Mesothelial cell of epicardium (in vitro differentiated cells): ENCODE measurements at places on chromosomes 6 and 20. TPM values are rescaled to one million over a fixed set of nuclear protein-coding genes. Genes with fewer than 3 reads are reported as not detected.

DNA sequence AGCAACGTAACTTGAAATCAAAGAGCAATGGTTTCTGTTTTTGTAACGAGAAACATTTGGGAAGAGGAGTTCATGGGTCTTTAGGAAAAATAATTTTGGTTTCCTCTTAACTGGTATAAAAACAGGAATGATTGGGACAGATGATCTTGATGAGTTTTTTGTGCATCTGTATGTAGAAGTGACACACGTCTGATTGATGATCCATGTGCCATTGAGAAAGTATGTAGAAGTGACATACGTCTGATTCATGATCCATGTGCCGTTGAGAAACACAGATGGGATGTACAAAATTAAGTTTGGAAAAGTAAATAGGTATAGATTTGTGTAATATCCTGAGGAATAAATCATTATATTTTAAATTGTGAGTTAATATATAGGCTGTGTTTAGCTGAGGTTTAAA is 2.1 kb downstream of the KIAA1586 start:
- no peak for DNase-seq
- peak overlapping the region; percentile 55 for H3K4me3 ChIP-seq
- H3K27ac ChIP-seq = peak overlapping the region; percentile 84
- H3K4me1 ChIP-seq = peaks cover 24% of the 10 kb centered on the region
- H3K36me3 ChIP-seq = peaks cover 28% of the 10 kb centered on the region

GRCh38 chr6:85344996-85345395 is 104.9 kb upstream of the NT5E start:
- no peak overlapping the region for H3K4me3 ChIP-seq
- no peak for DNase-seq
- H3K4me1 ChIP-seq = peaks cover 5% of the 10 kb centered on the region

GRCh38 chr6:39524007-39524406 is 201.2 kb downstream of the KIF6 start:
- no peaks in the 10 kb centered on the region for H3K36me3 ChIP-seq
- no peak overlapping the region for H3K4me3 ChIP-seq
- peaks cover 7% of the 10 kb centered on the region for H3K27me3 ChIP-seq
- no peak for DNase-seq

DNA sequence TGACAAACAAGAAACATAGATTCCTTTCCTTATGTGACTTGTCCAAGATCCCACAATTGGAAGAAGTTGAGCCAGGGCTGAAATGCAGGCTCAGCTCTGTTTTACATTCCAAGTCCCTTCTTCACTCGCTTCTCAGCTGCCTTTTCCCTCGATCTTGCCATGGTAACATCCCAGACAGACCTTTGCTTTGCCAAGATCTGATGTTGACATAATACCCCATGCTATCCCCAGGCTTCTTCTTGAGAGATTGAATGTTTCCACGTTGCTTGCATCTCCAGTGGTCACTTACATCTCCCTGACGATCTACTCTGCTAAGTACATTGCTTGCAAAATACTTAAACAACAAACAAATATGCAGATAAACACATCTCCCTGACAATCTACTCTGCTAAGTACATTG is 63.5 kb downstream of the TBXT start:
- H3K4me1 ChIP-seq = peaks cover 1% of the 10 kb centered on the region
- H3K4me3 ChIP-seq = no peak overlapping the region
- DNase-seq = no peak
- H3K27me3 ChIP-seq = peaks cover 67% of the 10 kb centered on the region

- H3K4me1 ChIP-seq = peaks cover 12% of the 10 kb centered on the region
- DNase-seq = no peak
- H3K4me3 ChIP-seq = peak overlapping the region; percentile 31
Observed at GRCh38 chr6:28824793-28825731, 98.7 kb downstream of the TRIM27 start.

- H3K27ac ChIP-seq = no peak overlapping the region
- no peak overlapping the region for H3K4me3 ChIP-seq
- H3K4me1 ChIP-seq = no peaks in the 10 kb centered on the region
- H3K27me3 ChIP-seq = no peaks in the 10 kb centered on the region
- no peak for DNase-seq
- H3K36me3 ChIP-seq = no peaks in the 10 kb centered on the region
Observed at GRCh38 chr6:35980991-35981645, 43.3 kb downstream of the SLC26A8 start.

- H3K4me1 ChIP-seq = peaks cover 26% of the 10 kb centered on the region
Observed at GRCh38 chr6:119303164-119303887, 46.2 kb downstream of the MAN1A1 start.

The GRM1 gene
- 0.11 to 0.16 TPM in 2 of 3 replicates, not detected in the other for total RNA-seq

GRCh38 chr6:582370-582769 is 74.5 kb downstream of the HUS1B start:
- peak overlapping the region; percentile 60 for H3K4me3 ChIP-seq
- peaks cover 20% of the 10 kb centered on the region for H3K4me1 ChIP-seq
- DNase-seq = no peak

- peaks cover 45% of the 10 kb centered on the region for H3K27me3 ChIP-seq
- H3K4me1 ChIP-seq = peaks cover 14% of the 10 kb centered on the region
- no peak overlapping the region for H3K27ac ChIP-seq
- no peak overlapping the region for H3K4me3 ChIP-seq
- H3K36me3 ChIP-seq = no peaks in the 10 kb centered on the region
- DNase-seq = no peak
Observed at GRCh38 chr6:150195996-150196417, 53.2 kb downstream of the PPP1R14C start.

The ROS1 gene
- not detected in 3 replicates for total RNA-seq

GRCh38 chr6:108968325-108969316 is 120.4 kb downstream of the ARMC2 start:
- no peaks in the 10 kb centered on the region for H3K27me3 ChIP-seq
- H3K4me1 ChIP-seq = peaks cover 14% of the 10 kb centered on the region
- no peak overlapping the region for H3K27ac ChIP-seq
- DNase-seq = no peak

DNA sequence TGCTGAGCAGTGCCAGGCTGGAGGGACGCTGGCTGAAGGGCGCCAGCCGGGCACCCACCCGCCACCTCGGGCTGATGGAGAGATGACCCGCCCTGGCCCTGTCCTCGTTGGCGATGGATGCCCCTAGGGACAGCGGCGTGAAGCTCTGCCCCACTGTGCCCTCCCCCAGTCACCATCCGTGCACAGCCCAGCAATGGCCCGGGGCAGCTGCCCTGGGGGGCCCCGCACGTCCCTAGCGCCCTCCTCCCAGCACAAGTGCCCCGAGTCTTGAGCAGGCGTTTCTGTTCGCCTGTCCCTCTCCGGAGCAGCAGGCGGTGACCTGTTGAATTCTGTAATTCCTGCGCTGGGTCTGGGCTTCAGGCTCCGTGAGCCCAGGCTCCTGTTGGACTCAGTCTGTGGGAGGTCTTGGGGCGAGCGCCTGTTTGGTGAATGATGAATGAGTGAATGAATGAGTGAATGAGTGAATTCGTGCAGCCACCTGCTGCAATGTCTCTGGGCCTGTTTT is 36.8 kb upstream of the CHRNA4 start:
- peaks cover 8% of the 10 kb centered on the region for H3K4me1 ChIP-seq
- no peak for DNase-seq
- H3K4me3 ChIP-seq = no peak overlapping the region
- no peak overlapping the region for H3K27ac ChIP-seq
- no peaks in the 10 kb centered on the region for H3K36me3 ChIP-seq
- peaks cover 63% of the 10 kb centered on the region for H3K27me3 ChIP-seq

DNA sequence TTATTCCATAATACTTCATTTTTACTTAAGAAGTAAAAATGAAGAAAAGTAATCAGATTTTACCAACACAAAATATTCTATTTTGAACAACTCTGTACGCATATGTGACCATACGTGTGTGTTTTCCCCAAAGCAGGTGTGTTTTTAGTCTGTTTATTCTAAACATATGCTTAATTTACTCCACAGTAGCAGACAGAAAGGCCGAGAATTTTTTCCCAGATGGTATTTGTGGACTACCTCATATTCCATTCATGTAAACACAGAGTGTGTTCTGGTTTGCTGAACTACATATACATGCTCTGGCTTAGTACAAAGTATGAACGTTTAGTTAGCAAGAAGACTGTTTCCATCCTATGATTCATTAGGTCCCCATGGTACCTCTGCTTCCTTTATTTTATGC is 233.3 kb upstream of the RUNX2 start:
- no peak overlapping the region for H3K4me3 ChIP-seq
- no peaks in the 10 kb centered on the region for H3K4me1 ChIP-seq
- H3K27ac ChIP-seq = no peak overlapping the region
- peaks cover 7% of the 10 kb centered on the region for H3K36me3 ChIP-seq

The GGT7 gene
- total RNA-seq = 33.7 to 38.4 TPM (median 35.9 TPM) in 3 replicates

- H3K36me3 ChIP-seq = peaks cover 2% of the 10 kb centered on the region
- H3K27ac ChIP-seq = no peak overlapping the region
- H3K4me1 ChIP-seq = peaks cover 15% of the 10 kb centered on the region
- H3K4me3 ChIP-seq = no peak overlapping the region
- no peak for DNase-seq
Observed at GRCh38 chr6:38272222-38272621, 367.5 kb downstream of the BTBD9 start.

DNA sequence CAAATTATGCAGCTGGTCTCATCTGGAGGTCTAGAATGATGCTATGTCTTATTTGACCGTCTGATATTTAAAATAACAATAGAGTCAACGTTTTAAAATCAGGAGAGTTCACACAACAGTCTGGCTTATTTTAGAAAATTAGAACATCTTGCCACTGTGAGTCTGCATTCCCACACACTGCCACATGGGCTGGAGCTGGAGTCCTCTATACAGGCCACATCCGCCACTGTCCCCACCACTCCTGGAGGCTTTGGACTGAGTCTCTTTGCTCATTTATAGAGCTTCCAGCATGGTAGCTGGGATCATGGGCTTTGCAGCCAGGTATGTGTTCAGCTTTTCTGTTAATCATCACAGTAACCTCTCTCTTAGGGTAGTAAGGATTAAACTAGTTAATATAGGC is 68.8 kb upstream of the ZNFX1 start:
- DNase-seq = no peak
- H3K36me3 ChIP-seq = no peaks in the 10 kb centered on the region
- H3K4me1 ChIP-seq = peaks cover 15% of the 10 kb centered on the region
- no peak overlapping the region for H3K4me3 ChIP-seq

DNA sequence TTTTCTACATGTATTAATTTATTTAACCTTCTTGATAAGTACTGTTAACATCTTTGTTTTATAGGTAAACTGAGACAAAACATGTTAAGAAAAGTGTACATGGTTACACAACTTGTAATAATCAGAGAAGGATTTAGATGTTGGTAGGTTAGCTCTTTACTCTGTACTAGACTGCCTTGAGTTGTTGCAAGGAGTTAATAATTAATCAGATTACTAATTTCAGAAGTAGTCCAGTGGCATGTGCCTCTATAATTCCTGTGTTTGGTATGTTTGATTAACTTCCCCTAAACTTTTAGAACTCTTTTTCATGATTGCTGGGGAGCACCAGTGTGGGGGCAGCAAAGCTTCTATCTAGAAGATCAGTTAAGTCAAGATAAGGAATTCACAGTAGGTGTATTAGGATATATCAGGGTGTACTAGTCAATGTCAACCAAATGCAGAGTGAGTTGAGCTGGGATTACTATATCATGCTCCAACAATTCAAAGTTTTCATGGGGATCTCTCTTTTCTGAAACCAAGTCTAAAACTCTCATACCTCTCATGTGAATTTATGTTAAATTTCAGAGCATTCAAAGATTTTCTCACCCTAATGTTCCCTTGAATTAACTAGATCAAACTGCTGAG is 129.7 kb upstream of the AHI1 start:
- H3K36me3 ChIP-seq = no peaks in the 10 kb centered on the region
- DNase-seq = no peak
- no peak overlapping the region for H3K4me3 ChIP-seq
- peaks cover 14% of the 10 kb centered on the region for H3K4me1 ChIP-seq
- no peak overlapping the region for H3K27ac ChIP-seq

The GPSM3 gene
- 7.6 to 10.1 TPM (median 8.6 TPM) in 3 replicates for total RNA-seq

The RAMACL gene
- 0.69 to 1.00 TPM (median 0.79 TPM) in 3 replicates for total RNA-seq

DNA sequence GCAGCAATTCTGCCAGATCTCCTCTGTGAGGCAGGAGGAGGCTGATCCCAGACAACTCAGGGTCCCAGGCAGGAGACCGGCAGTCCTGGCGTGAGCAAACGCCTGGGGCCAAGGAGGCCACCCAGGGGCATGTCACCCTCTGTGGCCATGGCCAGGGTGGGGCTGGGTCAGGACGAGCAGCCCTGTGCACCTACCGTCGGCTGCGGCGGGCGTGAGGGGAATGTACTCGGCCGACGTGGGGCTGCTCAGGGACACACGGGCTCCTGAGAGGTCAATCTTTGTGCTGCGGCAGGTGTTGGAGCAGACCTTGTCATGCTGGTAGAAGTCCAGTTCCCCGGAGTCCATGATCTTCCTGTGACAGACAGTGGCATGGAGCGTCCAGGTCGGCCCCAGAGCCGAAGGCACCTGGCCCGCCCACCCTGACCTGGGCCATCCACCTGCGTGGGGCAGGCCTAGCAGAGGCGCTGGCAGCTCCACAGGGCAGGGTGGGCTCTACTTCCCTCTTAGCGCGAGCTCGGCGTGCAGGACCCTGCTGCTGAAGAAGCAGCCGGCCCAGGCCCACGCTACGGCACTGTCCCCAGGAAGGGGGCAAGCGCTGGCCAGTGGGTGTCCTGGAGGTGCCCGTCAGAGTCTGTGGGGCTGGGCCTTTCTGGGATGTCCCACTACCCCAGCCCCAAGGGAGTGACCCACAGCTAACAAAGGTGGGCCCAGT is 21.5 kb upstream of the HELZ2 start:
- no peak overlapping the region for H3K27ac ChIP-seq
- H3K4me3 ChIP-seq = no peak overlapping the region
- H3K36me3 ChIP-seq = peaks cover 23% of the 10 kb centered on the region
- no peaks in the 10 kb centered on the region for H3K27me3 ChIP-seq
- no peak for DNase-seq
- H3K4me1 ChIP-seq = no peaks in the 10 kb centered on the region

The PREX1 gene
- 7.9 to 8.6 TPM (median 8.3 TPM) in 3 replicates for total RNA-seq

- no peaks in the 10 kb centered on the region for H3K36me3 ChIP-seq
- peak overlapping the region; percentile 74 for H3K4me3 ChIP-seq
- H3K27ac ChIP-seq = no peak overlapping the region
- DNase-seq = no peak
- H3K27me3 ChIP-seq = peaks cover 2% of the 10 kb centered on the region
Observed at GRCh38 chr6:26311012-26311384, 54.0 kb upstream of the BTN3A2 start.

The PABPC1L gene
- 131 to 135 TPM (median 135 TPM) in 3 replicates for total RNA-seq

- H3K27me3 ChIP-seq = peaks cover 8% of the 10 kb centered on the region
- H3K4me1 ChIP-seq = no peaks in the 10 kb centered on the region
- H3K27ac ChIP-seq = no peak overlapping the region
- no peak for DNase-seq
Observed at GRCh38 chr20:63576311-63576710, 2.3 kb upstream of the HELZ2 start.

The MYBL2 gene
- total RNA-seq = 22.8 to 26.8 TPM (median 24.3 TPM) in 3 replicates

DNA sequence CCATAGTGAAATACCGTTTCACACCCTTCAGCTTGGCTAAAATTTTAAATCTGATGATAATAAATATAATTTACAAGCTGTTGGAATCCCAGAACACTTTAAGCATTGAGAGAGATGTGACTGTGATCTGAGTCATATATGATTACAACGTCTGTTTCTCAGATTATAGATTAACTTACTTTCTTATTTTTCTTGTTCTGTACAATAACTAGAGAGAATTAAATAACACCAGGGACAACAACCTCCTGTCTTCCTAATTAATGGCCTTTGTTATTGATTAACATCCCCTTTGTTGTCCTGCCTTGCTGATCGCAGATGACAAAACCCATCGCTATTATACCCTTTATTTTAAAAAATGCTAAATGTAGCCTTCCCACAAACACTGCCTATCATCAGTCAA is 87.8 kb upstream of the EZR start:
- no peak overlapping the region for H3K27ac ChIP-seq
- H3K4me3 ChIP-seq = no peak overlapping the region
- peaks cover 22% of the 10 kb centered on the region for H3K4me1 ChIP-seq
- no peak for DNase-seq
- H3K27me3 ChIP-seq = no peaks in the 10 kb centered on the region
